Upper lobe of right lung (tissue), 1 donor: ENCODE measurements at places on chromosomes 3 and 15.

DNA sequence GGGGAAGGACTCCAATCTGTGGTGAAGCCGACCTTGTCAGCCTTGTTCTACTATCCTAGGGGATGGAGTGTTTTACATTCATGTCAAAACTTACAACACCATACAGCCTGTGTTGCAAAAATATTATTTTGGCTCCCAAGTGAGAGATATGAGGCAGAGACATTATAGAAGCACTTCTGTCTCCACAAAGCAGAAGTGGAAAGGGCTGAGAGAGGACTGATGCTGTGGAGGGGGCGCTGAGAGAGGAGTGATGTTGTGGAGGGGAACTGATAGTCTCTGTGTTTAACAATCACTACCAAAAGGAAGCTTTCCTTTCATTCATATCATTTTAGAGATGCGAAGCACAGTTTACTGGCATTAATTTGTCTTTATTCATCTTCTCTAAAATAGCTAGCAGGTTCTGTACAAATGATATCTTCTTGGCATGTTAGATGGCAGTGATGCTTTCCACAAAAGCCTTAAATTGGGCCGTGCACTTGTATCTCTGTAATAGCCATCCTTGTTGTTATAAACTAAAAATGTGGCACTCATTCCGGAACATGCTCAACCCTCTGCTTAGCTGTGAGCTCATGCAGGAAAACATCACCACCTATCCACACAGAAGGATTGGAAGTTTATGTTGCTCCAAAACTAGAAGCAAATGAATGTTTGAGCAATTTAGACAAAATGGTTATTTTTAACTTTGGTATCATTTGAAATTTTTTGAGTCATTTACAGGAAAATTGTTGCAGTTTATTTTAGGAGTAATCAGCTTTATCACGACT is 134.6 kb upstream of the TP63 start:
- no peak for DNase-seq

DNA sequence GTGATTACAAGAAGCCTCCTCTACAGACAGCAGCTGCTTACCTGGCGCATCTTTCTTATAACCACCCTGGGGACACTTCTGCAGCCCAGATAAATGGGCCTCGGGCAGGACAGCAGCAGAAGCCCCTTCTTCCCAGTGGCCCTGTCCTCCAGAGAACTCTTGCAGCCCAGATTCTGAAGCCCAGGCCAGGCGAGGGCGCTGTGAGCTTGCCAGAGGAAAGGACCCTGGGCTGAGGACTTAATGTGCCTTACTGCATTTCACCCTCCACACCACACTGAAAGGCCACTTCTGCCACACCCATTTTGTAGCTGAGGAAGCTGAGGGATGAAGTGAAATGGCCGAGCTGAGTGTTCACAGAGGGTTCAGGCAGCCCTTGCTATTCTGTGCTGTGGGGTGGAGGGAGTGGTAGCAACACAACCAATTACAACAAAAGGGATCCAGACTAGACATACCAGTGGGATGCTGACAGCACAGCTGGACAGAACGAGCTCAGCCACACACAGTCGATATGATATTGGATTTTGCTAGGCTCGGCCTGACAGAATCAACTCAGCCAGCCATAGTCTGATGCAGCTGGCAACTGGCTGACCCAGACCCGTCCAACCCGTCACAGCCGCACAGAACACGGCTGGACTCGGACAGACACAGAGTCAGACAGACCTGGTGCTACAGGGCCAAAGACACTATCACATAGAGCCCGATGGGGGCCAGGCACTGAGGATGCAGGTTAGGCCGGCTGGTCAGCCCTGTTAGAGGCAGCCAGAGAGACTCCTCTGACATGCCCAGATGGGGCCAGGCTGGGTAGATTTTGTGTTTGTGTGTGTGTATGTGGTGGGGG is 7.3 kb downstream of the ACOX2 start:
- DNase-seq: no peak

DNA sequence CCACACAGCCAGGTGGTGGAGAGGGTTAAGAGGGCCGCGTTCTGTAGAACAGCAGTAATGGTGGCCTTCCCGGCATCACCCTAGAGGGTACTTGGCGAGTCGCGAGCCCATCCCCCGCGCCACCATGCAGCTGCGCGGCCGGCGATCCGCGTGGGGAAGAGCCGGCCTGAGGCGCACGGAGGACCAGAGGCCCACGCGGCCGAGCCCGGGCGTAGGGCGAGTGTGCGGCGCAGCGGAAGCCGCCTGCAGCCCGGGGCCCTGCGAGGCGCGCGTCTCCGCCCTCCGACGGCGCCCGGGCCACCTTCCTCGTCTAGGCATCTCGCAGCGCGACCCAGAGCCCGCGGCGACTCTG is 423 bp downstream of the TKT start:
- peak; percentile 79 for DNase-seq

GRCh38 chr3:16741103-16741758 is 136.0 kb upstream of the DAZL start:
- no peak for DNase-seq

DNA sequence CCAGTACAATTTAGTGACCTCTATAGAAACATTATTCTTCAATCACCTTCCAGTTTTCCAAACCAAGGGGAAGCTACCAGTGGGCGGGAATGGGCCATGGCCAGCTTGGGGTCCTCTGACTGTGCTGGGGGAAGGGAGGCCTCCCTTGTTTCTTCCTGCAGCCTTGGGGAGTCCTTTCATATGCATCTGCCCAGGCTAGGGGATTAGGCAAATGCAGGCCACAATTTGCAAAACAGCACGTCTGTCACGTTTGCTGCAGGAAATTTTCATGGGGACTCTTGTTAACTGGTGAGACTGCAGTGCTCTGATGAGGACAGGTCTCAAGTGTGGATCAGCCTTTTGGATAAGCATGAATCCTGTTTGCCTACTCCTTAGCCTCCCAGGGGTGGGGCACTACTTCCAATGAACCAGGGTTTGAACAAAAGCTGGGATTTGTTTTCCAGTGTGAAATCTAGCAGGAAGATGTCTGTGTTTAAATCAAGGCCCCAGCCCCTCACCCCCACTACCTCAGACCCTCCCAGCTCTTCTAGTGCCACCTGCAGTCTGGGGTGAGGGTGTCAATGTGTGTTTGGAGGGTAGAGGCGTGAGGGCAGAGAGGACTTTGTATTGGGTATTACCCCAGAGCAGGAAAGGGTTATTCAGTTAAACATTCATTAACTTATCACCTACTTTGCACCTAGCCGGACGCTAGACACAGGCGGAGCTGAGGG is 219.9 kb downstream of the OPA1 start:
- DNase-seq: no peak

DNA sequence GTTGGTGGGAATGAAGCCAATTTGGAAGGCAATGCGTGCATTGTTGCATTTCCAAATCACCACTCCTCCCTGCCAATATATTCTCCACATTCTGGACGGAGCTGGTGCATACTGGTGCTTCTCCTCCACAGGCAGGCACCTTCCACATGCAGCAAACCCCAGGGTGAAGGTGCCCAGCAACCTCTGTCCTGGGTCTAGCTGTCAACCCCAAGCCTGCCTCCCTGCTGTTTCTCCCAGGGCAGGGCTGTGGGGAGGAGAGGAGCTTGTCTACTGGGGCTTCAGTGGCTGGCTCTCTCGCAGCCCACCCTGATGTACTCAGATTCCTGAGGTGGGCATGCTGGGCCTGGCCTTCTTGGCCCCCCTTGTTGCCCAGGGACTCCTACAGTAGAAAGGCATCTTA is 20.1 kb downstream of the GASK1A start:
- DNase-seq: no peak

GRCh38 chr3:42173307-42173706 is 82.2 kb downstream of the TRAK1 start:
- no peak for DNase-seq

- DNase-seq: no peak
These were observed 1.4 kb upstream of the USP19 start for GRCh38 chr3:49122022-49122421.

DNA sequence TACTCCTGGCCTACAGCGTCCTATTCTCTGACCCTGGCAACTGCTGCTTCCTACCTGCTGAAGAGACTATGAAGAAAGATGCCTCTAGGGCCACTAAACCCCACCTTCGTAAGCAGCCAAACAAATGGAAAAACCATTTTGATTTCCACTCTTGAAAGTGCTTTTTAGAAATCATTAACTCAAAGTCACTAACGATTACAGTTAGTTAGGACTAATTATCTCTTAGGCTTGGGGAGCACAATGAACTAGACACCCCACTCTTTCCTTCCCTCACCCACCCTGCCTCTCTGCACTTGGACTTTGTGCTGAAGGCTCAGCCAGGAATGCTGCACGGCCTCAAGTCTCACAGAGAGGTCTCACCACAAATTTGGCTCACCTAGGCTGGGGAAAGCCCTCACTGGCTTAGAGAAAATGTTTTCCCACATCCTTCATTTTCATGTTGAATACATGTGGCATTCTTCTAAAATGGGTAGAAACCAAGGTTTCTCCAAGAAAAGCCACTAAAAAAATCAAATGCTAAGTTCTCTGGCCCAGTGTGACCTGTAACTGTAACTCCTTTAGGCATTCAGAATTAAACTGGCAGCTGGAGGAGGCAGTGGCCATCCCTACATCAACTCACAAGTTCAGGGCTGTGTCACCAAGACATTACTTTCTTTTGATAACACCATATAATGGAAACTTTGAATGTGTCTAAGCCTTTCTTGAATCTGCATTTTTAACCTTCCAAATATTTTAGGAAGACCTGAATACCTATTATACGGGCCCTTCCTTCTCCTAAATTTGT is 47.1 kb downstream of the NPTN start:
- no peak for DNase-seq

DNA sequence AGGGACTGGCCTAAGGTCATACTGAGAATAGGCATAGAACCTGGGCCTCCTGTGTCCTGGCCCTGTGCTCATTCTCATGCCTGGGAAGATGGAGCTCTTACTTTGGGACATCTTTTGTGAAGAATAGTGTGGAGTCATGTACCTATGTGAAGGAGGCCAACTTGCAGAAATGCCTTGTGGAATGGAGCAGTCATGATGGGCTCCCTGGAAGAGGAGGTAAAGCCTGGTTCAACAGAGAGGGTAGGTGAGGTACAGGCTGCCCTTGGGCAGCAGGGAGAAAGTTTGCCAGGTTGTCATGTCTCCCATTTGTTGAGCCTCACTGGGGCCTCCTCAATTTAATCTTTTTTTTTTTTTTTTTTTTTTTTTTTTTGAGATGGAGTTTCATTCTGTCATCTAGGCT is 18.1 kb downstream of the MAPKAPK3 start:
- no peak for DNase-seq

DNA sequence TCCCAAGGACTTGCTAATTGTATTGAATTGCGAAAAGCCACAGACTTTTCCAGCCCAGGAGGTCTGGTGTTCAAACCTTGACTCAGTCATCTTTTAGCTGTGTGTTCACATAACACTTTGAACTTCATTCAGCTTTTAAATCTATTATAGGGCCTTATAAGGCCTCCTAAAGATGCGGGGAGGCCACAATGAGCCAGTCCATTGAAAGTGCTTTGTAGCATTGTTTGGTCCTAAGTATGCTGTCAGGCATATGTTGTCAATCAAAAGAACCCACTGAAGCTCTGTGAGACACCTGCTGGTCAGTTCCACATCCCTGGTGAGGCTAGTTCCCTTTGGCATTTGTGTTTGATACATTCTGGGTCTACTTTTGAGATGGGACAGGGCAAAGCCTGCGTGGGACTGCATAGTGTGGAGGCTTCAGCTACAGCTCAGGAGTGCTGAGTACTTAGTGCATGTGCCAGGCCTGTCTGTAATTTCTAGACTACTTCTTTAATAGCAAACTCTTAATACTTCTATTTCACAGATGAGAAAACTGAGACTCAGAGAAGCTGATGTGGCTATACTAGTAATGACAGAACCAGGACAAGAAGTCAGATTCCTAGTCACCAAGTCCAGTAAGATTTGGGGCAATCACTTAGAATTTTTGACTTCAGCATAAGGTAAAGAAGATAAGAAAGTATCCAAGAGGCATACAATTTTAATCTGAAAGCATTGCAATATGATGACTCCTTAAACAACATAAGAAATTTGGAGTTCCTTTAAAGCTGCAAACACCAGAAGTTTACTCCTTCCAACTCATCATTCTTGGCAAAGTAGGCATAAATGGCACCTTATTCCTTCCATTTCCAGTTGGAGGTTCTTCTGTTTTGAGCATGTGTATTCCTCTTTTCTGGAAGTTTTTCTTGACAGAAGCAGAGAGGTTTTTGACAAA is 213.0 kb downstream of the PDCD6IP start:
- DNase-seq: no peak

DNA sequence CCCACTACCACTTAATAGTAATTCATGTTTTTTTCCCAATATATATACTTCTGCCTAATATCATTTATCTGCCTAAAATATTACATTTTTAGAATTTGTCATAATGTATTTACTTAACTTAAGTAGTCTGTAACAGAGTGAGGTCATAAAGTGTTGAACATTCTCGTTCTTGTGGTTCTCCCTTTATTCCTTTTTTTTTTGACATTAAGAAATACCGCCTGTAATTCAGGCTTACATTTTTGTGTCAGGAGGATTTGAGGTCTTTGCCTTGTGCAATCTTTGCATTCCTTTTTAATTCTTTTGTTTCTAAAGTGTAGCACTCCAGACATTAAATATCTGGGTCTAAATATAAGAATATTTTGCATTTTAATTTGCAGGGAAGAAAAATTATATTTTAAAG is 315.4 kb downstream of the PTPRG start:
- DNase-seq: no peak

GRCh38 chr3:27133060-27133459 is 236.1 kb downstream of the NEK10 start:
- no peak for DNase-seq

GRCh38 chr3:111861391-111861790 is 2.3 kb downstream of the PHLDB2 start:
- no peak for DNase-seq

GRCh38 chr3:148070041-148070440 is 627.7 kb upstream of the AGTR1 start:
- DNase-seq: no peak

DNA sequence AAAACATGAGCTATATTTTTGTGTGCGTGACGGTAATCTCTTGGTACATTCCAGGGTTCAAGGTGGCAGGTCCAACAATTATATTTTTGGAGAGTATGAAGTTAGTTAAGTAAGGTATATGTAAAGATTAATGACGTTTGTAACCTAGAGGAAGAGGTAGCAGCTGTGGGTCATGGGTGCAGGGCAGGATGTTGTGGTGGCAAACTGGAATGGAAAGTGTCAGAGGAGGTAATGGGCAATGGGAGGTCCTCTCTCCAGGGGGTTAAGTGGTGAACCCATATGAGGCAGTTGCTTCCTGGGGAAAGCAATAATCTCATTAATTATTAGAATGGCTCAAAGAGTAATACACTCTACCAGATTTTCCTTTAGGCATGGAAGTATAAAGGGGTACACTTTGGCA is 1.0 kb upstream of the CD200R1L start:
- no peak for DNase-seq

- no peak for DNase-seq
These were observed 22.6 kb downstream of the MKRN2 start for GRCh38 chr3:12579456-12579855.

GRCh38 chr15:101123222-101123910 is 128.5 kb downstream of the CHSY1 start:
- no peak for DNase-seq

GRCh38 chr15:42670451-42670850 is 66.5 kb downstream of the CDAN1 start:
- no peak for DNase-seq

GRCh38 chr3:161540594-161540993 is 44.0 kb downstream of the OTOL1 start:
- no peak for DNase-seq
